ENCODE measurements at places on chromosomes 4 and X.

DNA sequence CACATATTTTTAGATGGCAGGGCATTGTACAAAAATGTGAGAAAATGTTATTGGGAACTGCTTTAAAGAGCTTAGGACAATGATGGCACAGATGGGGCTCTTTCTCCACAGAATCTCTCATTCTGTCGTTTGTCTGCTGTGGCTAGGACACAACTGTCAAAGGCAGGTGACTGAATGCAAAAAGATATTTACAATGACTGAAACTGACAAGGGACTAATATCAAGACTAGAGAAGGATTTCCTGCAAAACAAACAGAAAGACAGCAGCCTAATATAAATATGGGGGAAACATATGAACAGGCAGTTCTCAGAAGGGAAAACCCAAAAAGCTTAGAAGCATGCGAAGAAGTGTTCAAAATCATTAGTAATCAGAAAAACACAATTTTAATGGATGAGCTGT lies 177.5 kb upstream of the AFF2 start:
- DNase-seq = no peak

GRCh38 chr4:97475621-97476020 lies 667.7 kb downstream of the STPG2 start:
- no peak for DNase-seq

DNA sequence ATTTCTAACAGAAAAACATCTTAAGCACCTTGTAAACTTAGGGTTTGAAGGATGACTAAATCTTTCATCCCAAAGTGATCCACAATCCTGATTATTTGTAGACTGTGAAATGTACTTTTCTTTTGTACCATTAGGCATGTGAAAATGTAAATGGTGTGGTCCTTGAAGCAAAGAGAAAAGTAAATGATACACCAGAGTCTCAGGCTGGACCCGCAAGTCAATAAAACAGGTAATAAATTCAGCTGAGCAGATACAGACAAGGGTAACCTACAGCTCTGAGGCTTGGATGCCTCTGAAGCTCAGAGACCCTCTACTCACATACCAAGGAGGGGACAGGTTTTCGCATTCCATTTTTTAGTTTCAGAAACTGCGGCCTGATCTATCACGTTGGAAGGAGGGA lies 2.8 kb upstream of the LAP3 start:
- no peak for DNase-seq

GRCh38 chr4:71185037-71185436 lies 153.8 kb upstream of the SLC4A4 start:
- no peak for DNase-seq

- no peak for DNase-seq
These were observed 136.5 kb upstream of the NKX1-1 start for GRCh38 chr4:1542516-1543320.

- DNase-seq = no peak
These were observed 6.5 kb downstream of the SPP1 start for GRCh38 chr4:87982036-87982435.

Measured in muscle of arm (tissue), 14 donors.